ENCODE measurements at places on chromosomes 7 and 10. TPM values are rescaled to one million over a fixed set of nuclear protein-coding genes. Genes with fewer than 3 reads are reported as not detected.

DNA sequence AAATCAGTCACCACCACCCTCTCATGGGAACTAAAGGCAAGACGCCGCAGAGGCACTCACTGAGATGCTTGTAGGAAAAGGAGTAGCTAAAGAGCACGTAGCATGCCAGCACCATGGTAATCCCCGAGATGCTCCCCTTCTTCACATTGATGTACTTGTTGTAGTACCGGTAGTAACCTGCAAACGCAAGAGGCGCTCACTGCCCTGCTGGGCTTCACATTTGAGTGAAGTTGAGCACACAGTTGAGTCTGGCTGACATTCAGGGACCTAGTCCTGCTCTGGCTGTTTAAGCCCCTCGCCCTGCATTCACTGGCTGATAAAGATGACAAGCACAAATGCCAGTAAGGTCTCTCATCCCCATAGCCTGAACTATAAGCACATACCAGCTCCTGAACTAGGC, 6.9 kb downstream of the ATP5MF start:
- DNase-seq, result peak; percentile 45

The LLCFC1 gene
- not detected for total RNA-seq

DNA sequence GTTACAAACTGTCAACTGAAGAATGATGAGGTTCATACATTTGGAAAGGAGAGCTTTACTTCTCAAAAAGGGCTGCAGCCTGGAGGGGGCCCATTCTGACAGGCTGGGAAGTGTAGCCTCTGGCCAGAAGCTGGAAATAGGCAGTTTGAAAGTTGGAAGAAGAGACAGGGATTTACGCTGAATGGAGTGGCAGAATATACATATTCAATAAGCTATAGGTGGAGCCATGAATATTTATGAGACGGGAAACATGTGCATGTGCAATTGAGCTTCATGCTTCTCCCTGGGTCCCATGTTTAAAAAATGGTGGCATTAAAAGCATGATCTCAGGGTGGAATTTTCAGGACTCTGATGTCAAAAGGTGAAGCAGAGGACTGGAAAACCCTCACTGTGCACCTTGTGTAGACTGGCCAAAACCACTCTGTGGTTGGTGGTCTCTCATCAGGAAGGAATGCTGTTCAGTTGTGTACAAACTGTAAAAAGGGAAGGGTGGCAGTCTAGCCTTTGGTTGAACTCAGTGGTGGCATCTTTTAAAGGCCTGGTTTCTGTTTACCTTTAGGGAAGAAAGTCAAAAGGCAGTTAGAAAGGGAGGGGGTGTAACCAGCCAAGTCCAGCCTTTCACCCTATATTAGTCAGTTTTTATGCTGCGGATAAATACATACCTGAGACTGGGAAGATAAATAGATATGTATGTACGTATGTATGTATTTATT, 7.2 kb upstream of the ACTR3B start:
- no peak for DNase-seq

DNA sequence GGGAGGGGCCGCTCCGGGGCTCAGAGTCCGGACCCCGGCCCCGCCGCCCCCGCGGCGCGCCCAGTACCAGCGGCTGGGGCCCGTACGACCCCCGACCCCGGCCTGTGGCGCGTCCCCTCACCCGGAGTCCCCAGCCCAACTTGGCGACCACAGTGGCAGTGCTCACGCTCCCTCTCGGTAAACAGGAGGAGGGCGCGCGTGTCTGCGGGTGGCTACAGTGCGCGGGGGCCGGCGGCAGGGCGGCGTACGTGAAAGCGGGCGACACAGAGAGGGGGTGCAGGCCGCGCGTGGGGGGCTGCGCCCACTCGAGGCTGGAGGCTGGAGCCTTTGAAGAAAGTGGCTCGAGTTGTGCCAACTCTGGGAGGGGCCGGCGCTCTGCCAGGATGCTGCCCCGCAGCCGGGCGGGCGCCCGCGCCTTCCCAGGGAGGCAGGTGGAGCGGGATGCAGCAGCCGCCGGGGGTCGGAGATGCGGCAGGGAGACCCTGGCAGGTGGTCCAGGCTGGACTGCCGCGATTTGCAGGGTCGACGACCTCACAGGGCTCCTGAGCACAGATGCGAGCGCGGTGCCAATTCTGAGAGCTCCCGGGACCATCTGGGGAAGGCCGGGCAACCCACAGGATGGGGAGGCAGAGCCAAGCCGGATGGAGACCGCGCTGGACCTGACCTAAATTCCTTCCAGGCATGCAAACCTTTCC, 655 bp downstream of the PTPRE start:
- DNase-seq, result peak; percentile 38

The NEUROG3 gene
- total RNA-seq, result not detected

- peak; percentile 8 for DNase-seq
These were observed 66.2 kb upstream of the ARID5B start for GRCh38 chr10:61835069-61835945.
